Naive thymus-derived CD8-positive, alpha-beta T cell (primary cell): ENCODE measurements at places on chromosomes 11 and 22.

GRCh38 chr11:103972013-103972412 lies 64.4 kb upstream of the DDI1 start:
- DNase-seq = no peak

- DNase-seq = no peak
Measured at GRCh38 chr22:46515208-46516111, 22.0 kb downstream of the CELSR1 start.

- DNase-seq = no peak
Measured at GRCh38 chr22:50121202-50121740, 31.5 kb downstream of the MOV10L1 start.

- DNase-seq = no peak
Measured at GRCh38 chr11:60288531-60288930, 8.1 kb downstream of the MS4A4A start.

- DNase-seq = no peak
Measured at GRCh38 chr11:57490456-57491248, 24.9 kb downstream of the SLC43A1 start.

- peak; percentile 19 for DNase-seq
Measured at GRCh38 chr22:46293577-46294260, 3.0 kb upstream of the GTSE1 start.

DNA sequence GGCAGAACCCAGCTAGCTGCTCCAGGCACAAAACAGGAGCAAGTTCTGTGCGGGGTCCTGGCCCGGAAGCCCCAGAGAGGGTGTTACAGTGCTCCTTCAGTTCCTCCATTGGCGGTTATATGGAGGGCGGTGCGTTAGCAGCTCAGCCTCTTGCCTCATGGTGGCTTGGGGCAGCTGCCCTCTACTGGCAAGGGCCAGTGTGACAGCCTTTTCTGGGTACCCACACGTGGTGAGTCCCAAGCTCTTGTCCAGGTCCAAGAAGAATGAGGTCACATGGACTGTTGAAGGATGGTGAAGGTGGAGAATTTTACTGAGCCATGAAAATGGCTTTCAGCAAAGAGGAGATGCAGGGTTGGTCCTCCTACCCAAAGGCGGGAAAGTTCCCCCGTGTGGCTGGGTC lies 100.5 kb downstream of the WT1 start:
- no peak for DNase-seq

- no peak for DNase-seq
Measured at GRCh38 chr11:80241766-80242165, 800.9 kb upstream of the TENM4 start.

DNA sequence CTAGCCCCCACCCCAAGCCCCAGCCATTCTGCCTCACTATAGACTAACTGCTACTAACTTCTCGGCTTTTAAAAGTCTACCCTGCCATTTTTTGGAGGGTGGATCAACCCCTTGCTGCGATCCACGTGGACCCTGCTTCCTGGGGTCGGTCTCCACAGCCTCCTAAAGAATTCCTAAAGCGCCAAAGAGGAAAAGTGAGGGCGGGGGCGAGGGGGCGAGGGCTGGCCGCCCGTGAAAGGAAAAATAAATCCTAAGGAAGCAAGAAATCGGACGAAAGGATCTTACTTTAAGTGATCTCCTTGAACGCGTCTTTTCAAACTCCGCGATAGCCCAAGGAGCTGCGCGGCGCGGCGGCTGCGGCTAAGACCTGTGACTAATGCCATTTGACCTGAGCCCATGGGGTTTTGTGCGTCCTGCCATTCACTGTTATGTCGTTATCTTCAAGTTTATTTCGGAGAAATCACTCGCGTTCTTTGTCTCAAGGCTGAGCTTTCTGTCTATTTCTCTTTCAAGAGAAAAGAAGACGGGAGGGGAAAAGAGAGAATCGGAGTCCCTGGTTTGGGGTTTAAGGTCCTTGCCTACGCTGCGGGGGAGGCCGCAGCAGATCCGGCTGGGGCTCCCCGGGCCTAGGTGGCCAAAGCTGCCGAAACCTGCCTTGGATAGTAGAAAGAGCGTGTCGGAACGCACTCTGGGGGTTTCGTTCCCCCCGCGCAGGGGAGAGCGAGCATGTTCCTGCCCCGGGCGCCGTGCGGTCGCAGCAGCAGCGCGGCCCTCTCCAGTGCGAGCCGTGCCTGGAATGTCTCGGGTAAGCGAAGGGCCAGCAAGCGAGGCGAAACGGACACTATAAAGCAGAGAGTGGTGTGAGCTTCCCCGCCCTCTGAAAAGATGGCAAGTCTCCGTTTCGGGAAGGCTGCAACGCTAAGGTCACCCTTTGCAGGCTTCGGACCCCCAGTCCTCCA lies 2.8 kb upstream of the DBX1 start:
- DNase-seq = no peak

DNA sequence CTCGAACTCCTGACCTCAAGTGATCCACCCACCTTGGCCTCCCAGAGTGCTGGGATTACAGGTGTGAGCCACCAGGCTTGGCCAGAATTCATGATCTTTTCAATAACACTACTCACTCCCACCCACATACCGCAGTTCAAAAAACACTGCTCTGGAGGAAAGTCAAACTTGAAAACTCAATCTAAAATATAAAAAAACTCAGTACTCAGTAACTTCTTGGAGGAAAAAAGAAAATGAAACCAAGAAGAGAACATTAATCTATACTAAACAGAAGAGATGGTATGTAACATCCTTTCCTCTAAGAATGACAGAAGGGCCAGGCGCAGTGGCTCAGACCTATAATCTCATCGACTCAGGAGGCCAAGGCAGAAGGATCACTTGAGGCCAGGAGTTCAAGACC lies 58.3 kb downstream of the MRTFA start:
- DNase-seq = peak; percentile 2

GRCh38 chr22:27133019-27133431 lies 475.6 kb downstream of the MIAT start:
- no peak for DNase-seq

- DNase-seq = no peak
Measured at GRCh38 chr11:14625586-14626205, 17.9 kb upstream of the PDE3B start.

- no peak for DNase-seq
Measured at GRCh38 chr22:27637604-27638003, 164.0 kb downstream of the MN1 start.

GRCh38 chr11:27350511-27350910 lies 12.5 kb downstream of the CCDC34 start:
- no peak for DNase-seq

DNA sequence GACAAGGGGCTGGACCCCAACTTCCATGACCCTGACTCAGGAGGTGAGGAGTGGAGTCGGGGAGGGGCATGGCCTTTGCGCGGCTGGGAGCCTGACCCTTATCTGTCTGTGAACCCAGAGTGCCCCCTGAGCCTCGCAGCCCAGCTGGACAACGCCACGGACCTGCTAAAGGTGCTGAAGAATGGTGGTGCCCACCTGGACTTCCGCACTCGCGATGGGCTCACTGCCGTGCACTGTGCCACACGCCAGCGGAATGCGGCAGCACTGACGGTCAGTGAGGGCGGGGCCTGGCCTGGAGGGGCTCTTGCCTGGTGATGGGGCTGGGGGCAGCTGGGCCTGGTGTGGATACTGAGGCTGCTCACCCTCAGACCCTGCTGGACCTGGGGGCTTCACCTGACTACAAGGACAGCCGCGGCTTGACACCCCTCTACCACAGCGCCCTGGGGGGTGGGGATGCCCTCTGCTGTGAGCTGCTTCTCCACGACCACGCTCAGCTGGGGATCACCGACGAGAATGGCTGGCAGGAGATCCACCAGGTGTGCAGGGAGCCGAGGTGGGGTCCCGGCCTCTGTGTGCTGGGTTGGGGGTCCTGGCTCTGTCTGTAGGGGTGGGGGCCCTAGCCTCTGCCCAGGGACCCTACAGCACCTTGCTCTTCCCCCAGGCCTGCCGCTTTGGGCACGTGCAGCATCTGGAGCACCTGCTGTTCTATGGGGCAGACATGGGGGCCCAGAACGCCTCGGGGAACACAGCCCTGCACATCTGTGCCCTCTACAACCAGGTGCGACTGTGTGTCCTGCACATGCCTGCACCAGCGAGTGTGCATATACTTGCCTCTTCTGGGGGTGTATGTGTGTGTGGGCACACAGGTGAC lies 6.3 kb downstream of the SHANK3 start:
- no peak for DNase-seq

DNA sequence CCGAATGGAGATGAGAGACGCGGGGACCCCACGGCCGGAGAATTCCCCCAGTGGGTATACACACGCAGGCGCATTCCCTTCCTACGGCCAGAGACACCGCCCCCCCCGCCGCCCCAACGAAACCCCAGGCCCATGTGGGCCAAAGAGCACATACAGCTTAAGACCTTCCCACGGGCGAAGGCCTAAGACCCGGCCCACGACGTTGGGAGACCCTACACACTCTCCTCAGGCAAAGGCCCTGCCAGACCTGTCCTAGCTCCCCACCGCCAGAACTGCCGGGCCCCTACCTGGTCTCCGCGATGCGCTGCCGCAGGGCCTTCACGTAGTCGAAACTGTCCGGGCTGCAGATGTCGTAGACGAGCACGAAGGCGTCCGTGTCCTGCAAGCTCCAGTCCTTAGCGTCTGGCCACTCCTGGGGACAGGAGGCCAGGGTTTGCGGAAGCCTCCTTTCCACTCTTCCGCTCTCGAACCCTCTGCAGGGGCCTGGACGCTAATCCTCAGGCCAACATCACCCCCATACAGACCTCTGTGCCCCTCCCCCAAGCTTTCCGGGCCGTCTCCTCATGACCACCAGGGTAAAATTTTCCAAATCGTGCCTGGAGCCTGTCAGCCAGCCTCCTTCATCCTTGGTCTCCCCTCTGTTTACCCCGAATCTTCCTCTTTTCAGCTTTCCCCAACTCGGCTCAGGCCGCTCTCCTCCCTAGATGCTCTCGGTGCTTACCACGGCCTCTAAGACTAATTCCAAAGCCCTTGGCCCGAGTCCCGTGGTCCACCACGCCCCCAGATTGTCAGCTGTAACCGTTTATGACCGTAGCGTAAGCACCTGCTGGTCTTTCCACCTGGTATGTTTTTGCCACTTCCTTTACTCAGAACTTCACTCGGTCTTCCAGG lies 1.7 kb downstream of the RASL10A start:
- DNase-seq = no peak

DNA sequence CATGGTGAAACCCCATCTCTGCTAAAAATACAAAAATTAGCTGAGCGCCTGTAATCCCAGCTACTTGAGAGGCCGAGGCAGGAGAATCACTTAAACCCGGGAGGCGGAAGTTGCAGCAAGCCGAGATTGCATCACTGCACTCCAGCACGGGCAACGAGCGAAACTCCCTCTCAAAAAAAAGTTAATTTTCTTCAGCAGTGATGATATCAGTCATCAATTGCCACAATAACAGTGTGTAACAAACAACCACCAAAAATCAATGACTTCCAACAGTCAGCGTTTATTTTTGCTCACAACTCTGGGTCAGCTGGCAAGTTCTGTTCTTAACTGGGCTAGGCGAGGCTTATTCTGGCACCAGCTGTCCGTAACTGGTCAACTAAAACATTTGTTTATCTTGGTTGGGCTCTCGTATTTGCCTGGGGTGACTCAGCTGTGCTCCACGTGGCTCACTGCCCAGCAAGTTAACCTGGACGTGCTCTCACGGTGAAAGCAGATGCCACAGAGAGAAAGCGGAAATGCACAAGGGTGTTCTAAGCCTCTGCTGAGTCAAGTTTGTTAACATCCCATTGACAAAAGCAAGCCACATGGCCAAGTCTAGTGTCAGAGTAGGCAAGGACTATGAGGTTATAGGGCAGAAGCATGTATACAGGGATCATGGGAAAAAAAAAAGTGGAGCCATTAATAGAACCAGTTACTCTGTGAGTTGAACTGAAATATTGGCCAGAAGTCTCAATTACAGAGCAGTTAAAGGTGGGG lies 52.1 kb downstream of the LHFPL7 start:
- DNase-seq = no peak

DNA sequence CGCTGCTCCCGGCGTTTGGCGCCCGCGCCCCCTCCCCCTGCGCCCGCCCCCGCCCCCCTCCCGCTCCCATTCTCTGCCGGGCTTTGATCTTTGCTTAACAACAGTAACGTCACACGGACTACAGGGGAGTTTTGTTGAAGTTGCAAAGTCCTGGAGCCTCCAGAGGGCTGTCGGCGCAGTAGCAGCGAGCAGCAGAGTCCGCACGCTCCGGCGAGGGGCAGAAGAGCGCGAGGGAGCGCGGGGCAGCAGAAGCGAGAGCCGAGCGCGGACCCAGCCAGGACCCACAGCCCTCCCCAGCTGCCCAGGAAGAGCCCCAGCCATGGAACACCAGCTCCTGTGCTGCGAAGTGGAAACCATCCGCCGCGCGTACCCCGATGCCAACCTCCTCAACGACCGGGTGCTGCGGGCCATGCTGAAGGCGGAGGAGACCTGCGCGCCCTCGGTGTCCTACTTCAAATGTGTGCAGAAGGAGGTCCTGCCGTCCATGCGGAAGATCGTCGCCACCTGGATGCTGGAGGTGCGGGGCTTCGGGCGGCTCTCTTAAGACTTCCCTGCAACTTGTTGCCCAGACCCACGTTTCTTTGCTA lies at the start of gene CCND1:
CCND1 (plus strand) TSS at position 162 of the 587 bp plus-strand sequence; CDS start at position 320, 158 bp downstream.
- DNase-seq = peak; percentile 21

GRCh38 chr22:32697331-32697995 lies 104.0 kb upstream of the TIMP3 start:
- DNase-seq = no peak

DNA sequence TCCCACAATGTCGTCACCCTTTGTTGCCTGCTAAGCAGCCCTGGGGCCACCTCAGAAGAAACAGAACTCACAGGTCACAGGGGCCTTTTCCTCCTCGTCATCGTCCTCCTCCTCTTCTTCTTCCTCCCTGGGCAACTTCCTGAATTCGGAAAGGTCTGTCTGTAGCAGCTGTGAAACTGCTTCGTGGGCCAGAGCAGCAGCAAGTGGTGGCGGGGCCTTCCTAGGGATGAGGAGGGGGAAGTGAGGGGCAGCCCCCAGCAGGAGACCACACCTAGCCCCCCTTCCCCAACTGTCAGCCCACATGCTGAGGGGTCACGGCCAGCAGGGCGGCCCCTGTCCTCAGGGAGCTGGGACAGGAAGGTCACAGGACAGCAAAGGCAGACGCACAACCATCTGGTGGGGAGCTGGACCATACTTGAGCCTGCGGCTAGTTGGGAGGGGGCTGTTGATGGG lies 13.2 kb downstream of the PPM1F start:
- no peak for DNase-seq

GRCh38 chr11:34798985-34799384 lies 117.2 kb downstream of the APIP start:
- DNase-seq = no peak

GRCh38 chr22:23613193-23613972 lies 18.7 kb downstream of the DRICH1 start:
- no peak for DNase-seq

- no peak for DNase-seq
Measured at GRCh38 chr11:1969035-1969434, 21.9 kb downstream of the MRPL23 start.

DNA sequence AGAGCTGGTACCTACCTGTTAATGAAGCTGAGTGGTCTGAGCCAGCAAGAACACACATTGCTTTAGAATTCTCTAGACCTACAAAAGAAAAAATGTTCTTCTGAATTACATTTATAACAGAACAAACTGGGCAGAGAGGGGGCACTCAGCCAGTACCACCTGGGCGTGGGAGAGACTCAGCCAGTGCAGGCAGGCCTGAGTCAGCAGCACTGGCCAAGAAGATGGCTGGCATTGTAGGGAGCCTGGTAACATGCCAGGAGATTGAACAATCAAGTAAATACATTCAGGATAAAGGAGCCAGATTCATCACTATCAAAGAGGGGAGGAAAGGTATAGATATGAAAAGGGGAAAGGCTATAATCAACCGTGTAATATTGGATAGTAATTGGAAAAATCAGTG lies 19.9 kb downstream of the SERGEF start:
- DNase-seq = no peak
